ENCODE measurements at places on chromosomes 7 and 10.

DNA sequence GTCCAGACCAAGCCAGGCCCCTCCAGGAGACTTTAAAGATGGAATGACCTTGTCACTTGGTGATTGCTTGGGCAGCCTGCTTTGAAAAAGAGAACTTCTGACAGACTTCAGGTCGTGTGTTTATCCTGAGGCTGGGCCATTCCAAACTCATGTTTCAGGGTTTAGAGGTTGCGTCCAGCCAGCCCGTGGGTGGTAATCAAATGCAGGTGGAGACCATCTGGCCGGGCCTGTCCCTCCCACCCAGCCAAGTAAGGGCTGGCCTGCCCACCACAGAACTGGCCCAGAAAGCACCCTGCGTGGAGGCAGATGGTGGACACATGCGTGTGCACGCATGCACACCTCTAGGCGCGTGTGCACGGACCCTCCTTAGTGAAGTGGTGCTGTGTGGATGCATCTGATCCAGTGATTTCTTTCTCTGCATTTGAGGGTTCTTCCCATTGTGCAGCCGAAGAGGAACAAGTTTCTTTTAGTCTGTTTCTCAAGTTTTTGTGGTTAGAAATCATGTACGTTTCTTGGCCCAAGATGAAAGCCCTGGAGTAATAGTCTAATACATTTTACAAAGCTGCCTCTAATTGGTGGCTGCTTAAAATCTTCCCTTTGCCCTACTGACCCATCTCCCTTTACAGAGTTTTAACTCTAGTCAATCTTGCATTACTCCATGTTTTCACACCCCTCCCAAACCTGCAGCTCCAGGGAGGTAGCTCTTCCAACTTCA is 43.0 kb downstream of the SUFU start:
- no peak for DNase-seq

GRCh38 chr7:87517136-87517815 is 41.8 kb upstream of the ABCB4 start:
- DNase-seq: no peak

- no peak for DNase-seq
Measured at GRCh38 chr7:112154690-112155089, 51.5 kb downstream of the DOCK4 start.

GRCh38 chr7:92366730-92367129 is 80.6 kb upstream of the GATAD1 start:
- no peak for DNase-seq

GRCh38 chr10:1166828-1167275 is 110.7 kb downstream of the WDR37 start:
- no peak for DNase-seq

GRCh38 chr10:121812031-121812430 is 115.8 kb downstream of the ATE1 start:
- DNase-seq: no peak

GRCh38 chr7:151275813-151276577 is 27.5 kb upstream of the SMARCD3 start:
- no peak for DNase-seq

- DNase-seq: no peak
Measured at GRCh38 chr7:18521945-18522566, 26.5 kb downstream of the HDAC9 start.

DNA sequence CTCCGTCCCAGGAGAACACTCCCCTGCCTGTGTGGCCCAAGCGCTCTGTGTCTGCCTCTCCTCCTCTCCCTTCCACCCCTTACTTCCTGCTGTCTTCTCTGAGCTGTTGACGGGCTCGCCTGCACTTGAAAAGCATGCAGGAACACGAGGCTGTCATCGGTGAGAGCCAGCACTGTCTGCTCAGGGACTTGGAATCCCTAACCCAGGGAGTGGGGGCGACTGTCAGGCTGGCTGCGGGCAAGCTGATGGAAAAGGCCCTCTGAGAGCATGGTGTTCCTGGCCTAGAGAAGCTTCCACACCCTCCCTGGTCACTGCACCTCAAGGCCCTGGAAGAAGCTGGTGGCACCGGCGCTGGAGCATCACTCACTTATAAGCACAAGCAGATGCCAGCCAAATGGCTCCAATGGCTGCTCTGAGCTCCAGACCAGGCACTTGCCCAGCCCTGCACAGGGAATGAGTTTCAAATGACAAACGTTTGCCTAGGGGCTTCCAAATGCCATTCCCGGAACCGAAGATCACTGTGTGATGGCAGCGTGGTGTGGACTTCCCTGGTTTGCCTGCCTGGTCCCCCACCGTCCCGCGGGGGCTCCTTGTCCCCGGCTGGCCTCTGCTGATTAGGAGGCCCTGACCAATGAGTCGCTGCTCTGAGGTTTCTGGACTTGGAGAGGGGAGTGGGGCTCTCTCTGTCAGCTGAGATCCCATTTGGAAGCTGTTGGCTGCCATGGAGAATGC is 56.7 kb upstream of the EBF3 start:
- DNase-seq: no peak

DNA sequence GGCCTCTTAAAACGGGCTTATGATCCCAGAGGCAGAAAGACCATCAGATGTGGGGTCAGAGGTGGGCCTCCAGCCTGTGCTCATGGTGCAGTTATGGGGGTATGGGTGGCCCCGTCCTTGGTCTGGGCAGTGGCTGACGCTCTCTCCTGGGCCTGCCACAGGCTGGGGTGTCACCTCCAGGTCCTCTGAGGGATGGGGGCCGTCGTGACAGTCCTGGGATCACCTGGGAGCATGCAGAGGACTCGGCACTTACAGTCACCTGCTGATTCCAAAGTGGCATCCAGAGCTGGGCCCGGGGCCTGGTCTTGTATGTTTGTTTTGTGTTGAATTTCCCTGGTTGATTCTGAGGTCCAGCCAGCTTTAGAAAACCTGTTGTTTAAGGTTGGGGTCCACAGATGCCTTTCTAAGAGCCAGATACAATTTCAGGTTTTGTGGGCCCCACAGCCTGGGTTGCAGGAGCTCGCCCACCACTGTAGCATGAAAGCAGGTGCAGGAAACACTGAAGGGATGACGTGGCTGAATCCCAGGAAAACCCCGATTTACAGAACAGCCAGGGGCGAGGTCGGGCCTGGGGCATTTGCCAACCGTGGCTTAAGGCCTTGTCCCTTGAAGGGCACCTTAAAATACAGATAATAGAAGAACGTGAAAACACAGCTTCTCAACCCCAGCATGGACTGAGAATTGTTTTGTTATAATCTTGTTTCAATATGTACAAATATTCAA is 170.7 kb upstream of the PPP2R2D start:
- DNase-seq: no peak

- DNase-seq: no peak
Measured at GRCh38 chr7:101854084-101854865, 36.8 kb downstream of the CUX1 start.

- no peak for DNase-seq
Measured at GRCh38 chr7:32616625-32617024, 121.3 kb downstream of the AVL9 start.

DNA sequence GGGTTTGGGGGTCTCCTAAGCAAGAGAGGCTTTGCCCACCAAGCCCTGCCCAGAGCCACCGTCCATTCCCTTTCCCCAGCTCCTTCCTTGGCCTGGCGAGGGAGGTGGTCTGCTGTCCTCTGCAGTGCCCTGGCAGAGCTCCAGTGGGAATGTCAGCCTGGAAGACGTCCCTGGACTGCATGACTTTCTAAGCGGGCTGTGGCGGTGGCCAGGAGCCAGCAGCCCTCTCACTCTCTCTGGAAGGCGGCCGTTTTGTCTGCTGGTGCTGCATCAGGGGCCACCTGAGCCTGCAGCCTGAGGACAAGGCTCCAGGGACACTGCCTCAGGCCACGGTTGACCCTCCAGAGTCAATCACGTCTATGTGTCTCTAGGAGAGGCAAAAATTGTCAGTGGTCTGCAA is 271.0 kb downstream of the SKAP2 start:
- no peak for DNase-seq

GRCh38 chr7:20343205-20343604 is 12.5 kb downstream of the ITGB8 start:
- no peak for DNase-seq

DNA sequence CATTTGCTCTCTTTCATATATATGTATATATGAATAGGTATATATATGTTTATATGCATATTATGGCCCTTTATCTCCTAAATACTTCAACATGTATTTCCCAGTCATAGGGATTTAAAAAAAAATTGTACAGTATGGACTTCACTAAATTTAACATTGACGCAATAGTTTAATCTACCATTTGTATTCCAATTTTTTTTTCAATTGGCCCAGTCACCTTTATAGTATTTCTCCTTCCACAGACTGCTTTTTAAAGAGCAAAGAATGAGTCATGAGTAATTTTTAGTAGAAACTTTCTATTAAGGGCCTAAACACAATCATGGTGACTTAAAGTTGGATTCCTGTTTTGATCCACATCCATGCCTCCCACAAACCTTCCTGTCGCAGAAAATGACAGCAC is 20.5 kb downstream of the CCSER2 start:
- no peak for DNase-seq

DNA sequence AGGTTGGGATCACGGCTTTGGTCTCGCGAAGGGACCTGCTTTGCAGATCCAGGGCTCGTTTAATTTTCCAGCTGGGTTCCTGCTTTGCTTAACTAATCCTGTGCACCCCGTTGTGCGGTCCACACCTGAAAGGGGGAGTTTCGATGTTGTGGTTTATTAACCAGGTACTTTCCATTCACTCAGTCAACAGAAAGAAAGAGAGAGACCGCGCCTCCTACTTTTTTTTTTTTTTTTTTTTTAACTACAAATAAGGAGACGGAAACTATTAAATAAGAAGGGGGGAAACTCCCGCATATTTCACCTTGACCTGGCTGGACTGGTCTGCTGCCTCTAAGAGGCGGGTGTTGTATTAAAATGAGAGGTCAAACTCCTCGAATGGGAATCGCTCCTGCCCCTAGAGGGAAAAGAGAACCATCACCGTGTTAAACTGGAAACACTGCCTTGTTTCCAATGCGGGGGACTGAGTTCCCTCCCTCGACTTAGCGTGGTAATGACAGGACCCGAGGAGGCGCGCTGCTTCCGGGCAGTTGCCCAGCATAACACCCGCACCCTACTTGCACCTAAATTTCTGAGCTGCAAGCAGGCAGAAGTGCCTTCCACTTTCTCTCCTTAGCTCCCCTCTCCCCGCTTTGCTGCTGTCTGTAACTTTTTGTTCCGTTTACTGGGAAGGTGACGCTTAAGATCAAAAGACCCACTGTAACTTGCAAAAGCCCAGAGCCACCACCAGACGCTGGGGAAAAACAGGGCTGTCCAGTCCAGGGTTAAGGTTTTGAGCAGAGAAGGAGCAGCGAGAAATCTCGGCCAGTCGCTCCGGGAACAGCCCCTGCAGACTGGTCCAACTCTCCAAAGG is 1.1 kb upstream of the ITGB8 start:
- DNase-seq: no peak

GRCh38 chr10:80140251-80140650 is 7.7 kb downstream of the PLAC9 start:
- no peak for DNase-seq

DNA sequence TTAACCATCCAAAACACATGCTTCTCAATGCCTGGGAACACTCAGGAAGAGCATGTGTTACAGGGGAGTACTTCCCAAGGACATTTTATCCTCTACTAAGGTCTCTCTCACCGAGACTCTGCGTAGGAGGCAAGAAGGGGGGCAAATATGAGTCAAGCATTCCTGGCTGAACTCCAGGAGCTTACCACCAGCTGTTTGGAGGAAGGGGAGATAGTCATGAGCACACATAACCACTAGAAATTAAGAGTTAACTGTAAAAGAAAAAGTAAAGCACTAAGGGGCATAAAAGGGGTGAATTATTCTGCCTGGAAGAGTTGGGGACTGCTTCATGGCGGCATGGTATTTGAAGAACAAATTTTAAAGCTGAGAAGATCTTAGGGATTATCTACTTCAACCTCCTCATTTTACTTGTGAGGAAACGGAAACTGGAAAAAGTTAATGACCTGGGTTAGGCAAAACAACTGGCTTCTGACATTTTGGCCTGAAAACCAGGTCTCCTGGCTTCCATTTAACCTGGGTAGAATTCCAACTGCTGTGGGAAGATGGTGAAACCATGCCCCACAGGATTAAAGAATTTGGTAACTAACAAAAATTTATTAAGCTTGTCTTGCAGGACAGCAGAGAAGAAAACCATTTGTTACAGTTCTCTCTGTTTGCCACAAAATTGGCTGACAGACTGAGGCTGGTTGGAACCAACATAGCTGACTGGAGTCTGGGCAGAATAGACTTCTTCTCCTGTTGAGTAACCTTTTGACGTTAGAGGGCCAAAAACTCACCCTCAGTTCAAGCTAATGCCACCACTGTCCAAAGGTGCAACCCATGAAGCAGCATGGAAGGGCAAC is 85.5 kb downstream of the SLC25A13 start:
- DNase-seq: no peak

- DNase-seq: peak; percentile 68
Measured at GRCh38 chr7:17939606-17940301, 540 bp downstream of the SNX13 start.

DNA sequence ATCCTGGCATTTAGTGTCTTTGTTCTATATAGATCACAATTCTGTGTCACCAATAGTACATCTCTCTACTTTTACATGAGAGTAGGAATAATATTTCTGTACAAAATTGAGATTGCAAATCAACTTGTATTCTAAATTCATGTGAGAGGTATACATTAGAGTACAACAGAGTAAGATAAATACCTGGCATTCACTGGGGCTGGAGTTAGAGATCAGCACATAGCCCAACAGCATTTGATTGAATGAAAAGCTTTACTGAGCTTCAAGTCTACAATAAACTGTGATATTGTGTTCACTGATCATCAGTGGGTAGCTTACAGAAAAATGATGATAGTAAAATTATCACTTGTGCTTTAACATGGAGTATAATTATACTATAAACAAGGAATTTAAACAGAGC is 1114.7 kb downstream of the REEP3 start:
- no peak for DNase-seq

DNA sequence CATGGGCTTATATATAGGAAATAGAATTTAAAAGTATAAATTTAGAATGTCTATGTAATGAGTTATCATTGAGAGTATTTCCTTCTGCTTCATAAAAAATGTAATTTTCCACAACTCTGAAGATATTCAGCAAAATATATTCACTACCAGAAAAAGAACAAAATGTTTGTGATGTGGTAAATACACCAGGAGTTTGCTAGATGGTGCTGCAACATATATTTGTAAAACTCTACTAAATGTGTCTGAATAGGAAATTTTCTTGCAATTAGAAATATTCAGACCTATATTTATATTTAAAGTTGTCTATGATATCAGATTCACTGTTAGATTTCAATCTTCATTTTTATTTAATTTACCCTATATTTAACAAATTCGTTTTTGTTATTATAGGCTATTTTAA is 201.1 kb downstream of the PPP1R3A start:
- no peak for DNase-seq

DNA sequence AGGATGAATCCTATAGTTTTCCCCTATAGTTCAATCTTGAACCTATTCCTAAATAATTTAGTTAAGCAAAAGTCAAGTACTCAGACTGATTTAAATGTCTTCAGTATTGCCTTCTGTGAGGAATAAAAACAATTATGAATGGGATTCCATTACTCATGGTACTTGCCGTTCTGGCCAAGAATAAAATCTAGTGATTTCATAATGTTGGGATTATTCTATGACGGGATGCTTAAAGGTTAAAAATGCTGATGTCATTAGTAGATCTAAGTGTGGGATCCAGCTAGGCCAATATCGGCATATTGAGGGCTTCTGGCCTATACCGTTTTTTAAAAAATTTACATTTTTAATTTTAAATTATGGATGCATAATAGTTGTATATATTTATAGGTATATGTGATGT is 5.3 kb downstream of the BPGM start:
- DNase-seq: no peak

GRCh38 chr10:3424111-3424851 is 251.7 kb upstream of the PITRM1 start:
- DNase-seq: no peak

Data from stimulated activated naive CD4-positive, alpha-beta T cell (primary cell).